ENCODE measurements at places on chromosomes 1 and 21.

- no peak for DNase-seq
Observed at GRCh38 chr1:241641773-241642592, 1.8 kb upstream of the CHML start.

- DNase-seq, result no peak
Observed at GRCh38 chr1:59150577-59151386, 146.1 kb upstream of the FGGY start.

- no peak for DNase-seq
Observed at GRCh38 chr21:44730951-44731579, 19.7 kb upstream of the TSPEAR start.

DNA sequence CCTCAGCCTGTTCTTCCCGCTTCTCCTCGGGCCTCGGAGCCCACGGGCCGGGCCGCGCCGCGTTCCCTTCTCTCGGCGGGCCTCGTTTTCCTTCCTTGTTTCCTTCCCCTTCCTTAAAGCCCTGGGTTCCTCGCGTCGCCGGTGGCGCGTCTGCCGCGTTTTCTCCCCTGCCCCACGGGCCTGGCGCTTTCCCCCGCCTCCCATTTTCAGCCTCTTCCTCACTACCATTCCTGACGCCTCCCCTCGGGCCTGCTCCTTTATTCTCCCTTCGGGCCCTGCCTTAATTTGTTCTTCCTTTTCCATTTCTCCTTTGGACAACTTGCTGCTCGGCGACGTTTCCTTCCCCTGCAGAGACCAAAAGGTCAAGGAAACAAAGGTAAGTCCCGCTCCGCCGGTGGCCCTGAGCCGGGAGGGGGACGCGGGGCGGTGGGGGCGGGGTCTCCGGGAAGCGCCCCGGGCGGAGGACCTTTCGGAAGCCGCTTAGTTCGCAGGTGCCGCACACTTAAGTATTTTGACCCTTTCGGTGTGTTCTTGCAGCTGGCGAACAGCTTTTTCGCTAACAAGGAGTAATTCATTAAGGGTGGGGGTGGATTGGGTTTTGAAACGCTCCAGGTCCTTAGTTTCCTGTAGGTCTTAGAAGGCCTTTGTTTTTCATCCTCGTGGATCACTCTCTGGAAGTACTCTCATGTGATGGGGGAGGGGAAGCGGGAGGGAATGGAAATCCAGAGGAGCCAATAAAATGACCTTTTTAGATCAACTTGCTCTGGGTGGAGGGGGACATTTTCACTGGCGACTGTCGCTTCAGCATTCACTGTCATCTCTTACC lies 780 bp downstream of the YTHDF2 start:
- DNase-seq, result peak; percentile 77

GRCh38 chr21:41877901-41878830 lies 978 bp downstream of the PRDM15 start:
- DNase-seq, result peak; percentile 41

DNA sequence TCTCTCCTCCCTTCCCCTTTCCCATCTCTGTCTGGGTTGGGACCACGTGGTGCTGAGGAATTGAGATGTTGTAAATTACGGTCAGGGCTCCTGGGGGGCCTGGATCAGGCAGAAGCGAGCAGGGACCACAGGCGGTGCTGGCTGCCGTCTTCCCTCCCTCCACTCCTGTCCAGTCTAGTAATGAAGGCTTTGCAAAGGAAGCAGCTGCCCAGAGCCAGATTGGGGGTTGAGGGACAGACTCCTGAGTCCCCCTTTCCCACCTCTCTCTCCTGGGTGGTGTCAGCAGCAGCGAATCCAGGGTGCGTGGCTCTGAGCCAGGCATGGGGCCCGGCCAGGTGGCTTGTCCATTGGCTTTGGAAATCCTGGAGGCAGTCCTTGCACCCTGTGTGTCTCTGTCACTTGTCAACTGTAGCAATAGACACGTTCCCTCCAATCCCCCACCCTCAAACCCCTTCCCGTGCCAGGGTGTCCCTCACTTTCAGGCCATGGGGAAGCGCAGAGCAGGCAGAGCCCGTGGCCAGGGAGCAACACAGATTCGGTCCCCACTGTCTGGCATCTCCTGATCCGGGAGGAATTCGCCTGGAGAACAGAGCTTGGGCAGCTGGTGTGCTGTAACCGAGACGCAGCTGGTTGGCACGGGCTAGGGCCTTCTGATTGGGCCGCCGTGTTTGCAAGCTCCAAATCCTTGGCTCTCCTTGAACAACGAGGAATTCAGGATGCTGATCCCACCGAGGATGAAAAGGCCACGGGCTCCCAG lies 64.8 kb upstream of the WNT4 start:
- DNase-seq, result peak; percentile 86

DNA sequence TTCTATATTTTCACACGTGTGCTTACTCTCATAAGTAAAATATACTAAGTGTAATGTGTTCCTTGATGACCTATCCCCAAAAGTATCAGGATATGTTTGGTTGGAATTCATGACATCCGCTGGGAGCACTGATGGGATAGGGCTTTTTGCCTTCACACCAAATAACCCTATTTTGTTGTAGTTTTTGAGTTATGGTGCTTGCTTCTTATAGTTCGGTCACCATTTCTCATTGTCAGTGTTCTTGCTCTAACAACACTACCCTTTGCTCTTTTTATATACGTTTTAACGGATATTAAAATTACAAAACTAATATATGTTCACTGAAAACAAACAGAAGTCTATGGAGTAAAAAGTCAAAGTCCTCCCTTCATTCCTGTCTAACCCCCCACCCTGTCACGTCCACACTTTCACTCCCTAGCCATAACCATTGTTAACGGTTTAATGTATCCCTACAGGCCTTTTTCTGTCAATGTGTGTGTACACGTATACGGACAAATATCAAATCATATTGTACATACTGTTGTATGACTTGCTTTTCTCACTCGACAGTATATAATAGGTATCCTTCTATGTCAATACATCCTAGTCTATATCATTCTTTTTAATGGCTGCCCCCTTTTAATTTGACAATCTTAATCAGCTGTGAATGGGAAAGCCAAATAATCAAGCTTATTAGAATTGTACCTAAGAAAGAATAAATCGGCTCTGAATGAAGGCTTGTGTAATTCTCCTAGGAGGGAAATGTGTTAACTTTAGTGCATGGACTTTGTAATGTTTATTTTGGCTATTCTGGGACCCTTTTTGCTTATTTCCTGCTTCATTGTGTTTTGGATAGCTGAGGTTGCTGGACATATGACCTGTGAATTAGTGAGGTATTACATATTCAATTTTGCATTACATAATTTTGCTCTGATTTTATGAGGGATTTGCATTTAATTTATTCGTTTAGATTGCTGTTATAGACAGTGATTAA lies 3.5 kb upstream of the RNF220 start:
- DNase-seq, result no peak

DNA sequence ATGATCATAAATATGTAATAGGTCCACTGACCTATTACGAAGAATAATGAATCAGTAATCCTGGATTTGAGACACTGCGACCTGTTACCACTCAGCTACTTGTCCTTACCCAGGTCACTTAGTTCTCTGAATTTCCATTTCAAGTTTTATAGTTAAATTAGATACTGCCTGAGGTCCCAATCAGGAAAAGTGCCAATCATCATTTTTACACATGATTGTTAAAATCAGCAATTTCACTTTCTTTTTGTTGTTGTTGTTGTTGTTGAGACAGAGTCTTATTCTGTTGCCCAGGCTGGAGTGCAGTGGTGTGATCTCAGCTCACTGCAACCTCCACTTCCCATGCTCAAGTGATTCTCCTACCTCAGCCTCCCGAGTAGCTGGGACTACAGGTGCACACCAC lies 22.8 kb upstream of the LYPLAL1 start:
- no peak for DNase-seq

GRCh38 chr1:162677607-162678371 lies 45.5 kb downstream of the DDR2 start:
- DNase-seq, result no peak

DNA sequence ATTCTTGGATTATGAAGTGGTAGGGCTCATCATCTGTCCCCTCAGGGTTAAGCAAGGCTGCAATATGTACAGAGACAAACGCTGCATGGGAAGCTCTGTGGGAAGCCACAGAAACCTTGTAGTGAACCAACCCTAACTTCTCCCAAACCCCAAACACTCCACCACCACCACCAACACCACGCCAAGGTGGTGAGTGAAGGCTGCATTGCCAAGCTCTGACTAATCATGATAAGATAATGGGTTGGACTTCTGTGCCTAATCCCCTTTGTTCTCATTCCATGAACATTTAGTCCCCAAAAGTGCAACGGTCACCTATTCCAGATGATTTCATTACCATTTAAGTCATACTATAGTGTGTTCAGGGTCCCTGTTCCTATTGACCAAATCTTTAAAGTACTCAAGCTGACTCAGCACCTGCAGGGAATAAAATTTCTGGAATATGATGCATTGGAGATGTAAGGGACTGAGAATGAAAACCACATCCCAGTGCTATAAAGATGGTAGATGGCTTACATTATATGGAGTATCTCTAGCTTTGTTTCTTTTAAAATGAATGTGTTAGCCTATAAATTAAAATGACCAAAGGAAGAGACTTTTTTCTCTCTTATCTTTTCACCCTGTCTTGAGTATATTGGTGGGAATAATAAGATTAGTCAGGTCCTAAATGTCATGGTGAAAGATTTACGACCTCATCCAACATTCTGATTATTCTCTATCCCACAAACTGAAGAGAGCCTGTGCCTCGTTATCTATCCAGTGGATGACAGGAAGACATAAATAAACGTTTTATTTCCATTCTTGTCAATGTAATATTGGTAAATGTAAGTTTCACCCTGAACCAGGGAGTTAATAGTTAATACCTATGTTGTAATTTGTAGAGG lies 22.6 kb upstream of the PLD5 start:
- no peak for DNase-seq

- no peak for DNase-seq
Observed at GRCh38 chr1:218324226-218324580, 20.9 kb upstream of the TGFB2 start.

GRCh38 chr1:38183096-38183495 lies 136.5 kb upstream of the POU3F1 start:
- no peak for DNase-seq

- DNase-seq, result no peak
Observed at GRCh38 chr1:83098791-83099190, 900.1 kb downstream of the TTLL7 start.

- no peak for DNase-seq
Observed at GRCh38 chr1:1340791-1341548, 8.2 kb downstream of the DVL1 start.

DNA sequence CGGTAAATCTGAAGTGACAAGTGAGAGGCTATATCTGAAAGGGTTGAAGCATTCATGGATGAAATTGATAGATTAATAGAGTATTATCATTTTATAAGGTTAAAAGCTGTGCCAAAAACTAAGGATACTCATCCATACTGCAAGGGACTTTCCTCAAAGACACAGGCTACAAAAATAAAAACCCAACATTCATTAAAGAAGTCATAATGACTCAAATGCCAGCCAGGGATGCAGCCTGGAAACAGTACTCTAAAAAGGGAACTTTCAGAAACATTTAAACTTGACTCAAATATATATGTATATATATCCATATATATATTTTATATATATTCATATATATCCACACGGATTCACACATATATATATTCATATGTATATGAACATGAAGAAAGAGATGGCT lies 1.1 kb upstream of the TIAM1 start:
- no peak for DNase-seq

GRCh38 chr1:28928314-28928941 lies 14.1 kb downstream of the EPB41 start:
- peak; percentile 63 for DNase-seq

DNA sequence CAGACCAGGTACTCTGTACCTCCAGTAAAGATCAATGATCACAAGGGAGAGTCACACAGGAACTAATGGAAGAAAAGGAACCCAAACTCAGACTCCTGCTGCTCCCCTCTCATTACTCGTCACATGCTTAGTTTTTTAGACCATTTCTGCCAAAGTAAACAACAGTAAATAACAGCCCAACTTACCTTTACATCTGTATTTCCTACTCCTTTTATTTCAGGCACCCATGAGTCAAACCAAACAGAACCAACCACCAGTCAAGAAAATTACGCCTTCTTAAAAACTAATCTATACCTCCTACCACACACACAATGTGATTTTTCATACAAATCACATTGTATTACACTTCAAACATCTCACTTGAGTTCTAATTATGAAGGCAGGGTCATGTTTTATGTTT lies 61.4 kb upstream of the HTR1D start:
- no peak for DNase-seq

GRCh38 chr1:12121212-12122003 lies 45.4 kb upstream of the TNFRSF1B start:
- no peak for DNase-seq

- peak; percentile 53 for DNase-seq
Observed at GRCh38 chr1:29901624-29902325, 665.5 kb downstream of the PTPRU start.

GRCh38 chr1:204130981-204131892 lies 20.6 kb downstream of the ETNK2 start:
- peak; percentile 35 for DNase-seq
